SK-N-SH (cell line): ENCODE measurements at places on chromosomes 7 and 10. TPM values are rescaled to one million over a fixed set of nuclear protein-coding genes. Genes with fewer than 3 reads are reported as not detected.

- H3K36me3 ChIP-seq, result peaks cover 3% of the 10 kb centered on the region
- peak overlapping the region; percentile 68 for H3K4me3 ChIP-seq
- no peak for DNase-seq
These were observed 29.8 kb upstream of the EPC1 start for GRCh38 chr10:32376771-32377170.

DNA sequence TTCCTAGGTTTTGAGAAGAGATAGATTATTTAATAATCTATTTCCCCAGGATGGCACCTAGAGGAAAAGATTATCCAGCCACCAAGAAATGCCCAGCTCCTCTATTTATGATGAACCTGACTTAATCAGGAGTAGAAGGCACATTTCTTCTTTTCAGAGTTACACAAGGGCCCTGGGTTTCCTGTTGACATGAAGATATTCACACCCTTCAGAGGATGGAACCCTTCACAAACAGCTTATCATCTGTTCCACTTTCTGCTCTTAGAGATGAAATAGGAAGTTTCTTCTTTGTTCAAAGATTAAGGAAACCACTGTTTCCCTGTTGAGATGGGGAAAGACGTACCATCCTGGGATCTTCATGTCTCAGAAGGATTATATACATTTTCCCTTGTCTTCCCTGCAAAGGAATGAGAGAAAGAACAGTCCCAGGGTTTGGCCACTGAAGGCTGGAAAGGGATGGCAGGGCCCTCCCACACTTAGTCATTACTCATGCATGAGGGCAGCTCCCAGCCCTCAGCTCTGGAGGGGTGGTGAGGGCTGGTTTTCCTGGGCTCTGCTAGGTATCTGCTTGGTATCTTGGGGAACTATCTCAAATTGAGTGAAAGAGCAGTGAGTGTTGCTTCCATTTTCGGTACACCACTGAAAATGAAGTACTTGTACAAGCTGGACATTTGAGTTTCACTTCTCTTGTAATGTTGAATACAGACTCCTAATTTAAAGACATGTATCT lies 64.0 kb downstream of the MTPAP start:
- DNase-seq, result peak; percentile 7
- no peaks in the 10 kb centered on the region for H3K27me3 ChIP-seq
- no peak overlapping the region for H3K4me3 ChIP-seq
- no peak overlapping the region for H3K27ac ChIP-seq
- no peaks in the 10 kb centered on the region for H3K4me1 ChIP-seq

GRCh38 chr10:110746969-110747608 lies 103.0 kb downstream of the RBM20 start:
- no peaks in the 10 kb centered on the region for H3K27me3 ChIP-seq
- peaks cover 11% of the 10 kb centered on the region; the same call in 1 of the 2 replicates for H3K4me1 ChIP-seq
- no peak overlapping the region for H3K4me3 ChIP-seq
- DNase-seq, result no peak
- no peaks in the 10 kb centered on the region for H3K36me3 ChIP-seq
- no peak overlapping the region for H3K27ac ChIP-seq

GRCh38 chr7:25886387-25887240 lies 265.4 kb upstream of the NFE2L3 start:
- DNase-seq, result peak; percentile 57
- H3K4me1 ChIP-seq, result no peaks in the 10 kb centered on the region
- H3K36me3 ChIP-seq, result no peaks in the 10 kb centered on the region
- H3K4me3 ChIP-seq, result no peak overlapping the region
- peaks cover 18% of the 10 kb centered on the region for H3K27me3 ChIP-seq

DNA sequence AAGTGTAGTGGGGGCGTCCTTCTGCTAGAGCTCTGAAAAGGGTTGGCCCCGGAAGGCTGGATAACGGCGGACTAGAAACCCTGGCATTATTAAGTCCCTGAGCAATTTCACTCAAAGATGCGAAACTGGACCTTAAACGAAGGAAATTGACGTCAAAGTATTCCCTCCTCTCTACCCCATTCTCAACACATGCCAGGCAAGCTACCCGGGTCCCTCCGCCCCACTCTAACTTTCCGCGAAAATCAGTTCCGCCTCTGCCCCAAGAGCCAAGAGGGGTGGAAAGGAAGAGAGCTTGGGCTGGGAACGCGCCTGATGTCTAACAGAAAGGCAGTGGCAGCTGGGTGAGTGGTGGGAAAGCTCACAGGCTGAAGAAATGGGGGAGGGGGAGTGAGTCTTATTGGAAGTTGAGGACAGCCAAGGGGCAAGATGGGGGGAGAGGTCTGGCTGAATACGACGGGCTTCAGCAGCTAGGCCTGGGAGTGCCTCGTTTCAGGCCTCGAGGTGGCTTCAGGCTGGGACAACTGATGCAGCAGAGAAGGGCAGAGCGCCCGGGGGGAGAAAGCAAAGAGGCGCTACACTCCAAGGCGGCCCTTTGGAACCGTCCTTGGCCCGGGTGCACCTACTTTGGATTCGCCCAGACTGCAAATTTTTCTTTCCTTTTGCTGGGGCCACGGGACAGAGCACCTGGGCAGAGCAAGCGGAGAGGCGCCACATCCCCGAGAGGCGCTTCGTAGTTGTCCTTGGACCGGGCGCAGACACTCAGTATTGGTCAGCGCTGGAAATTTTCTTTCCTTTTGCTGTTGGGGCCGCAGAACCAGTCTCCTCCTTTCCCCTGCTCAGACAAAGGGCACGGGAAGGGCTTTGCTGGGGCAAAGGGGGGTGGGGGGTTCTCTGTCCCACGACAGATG lies 2.0 kb upstream of the FEZF1 start:
- DNase-seq, result no peak
- H3K27me3 ChIP-seq, result peaks cover 96% of the 10 kb centered on the region
- no peak overlapping the region for H3K4me3 ChIP-seq
- H3K27ac ChIP-seq, result no peak overlapping the region
- no peaks in the 10 kb centered on the region for H3K36me3 ChIP-seq
- H3K4me1 ChIP-seq, result no peaks in the 10 kb centered on the region

GRCh38 chr7:106968160-106968559 lies 76.3 kb upstream of the PRKAR2B start:
- no peak for DNase-seq
- H3K27me3 ChIP-seq, result no peaks in the 10 kb centered on the region
- no peak overlapping the region for H3K4me3 ChIP-seq
- H3K36me3 ChIP-seq, result no peaks in the 10 kb centered on the region
- no peak overlapping the region for H3K27ac ChIP-seq

DNA sequence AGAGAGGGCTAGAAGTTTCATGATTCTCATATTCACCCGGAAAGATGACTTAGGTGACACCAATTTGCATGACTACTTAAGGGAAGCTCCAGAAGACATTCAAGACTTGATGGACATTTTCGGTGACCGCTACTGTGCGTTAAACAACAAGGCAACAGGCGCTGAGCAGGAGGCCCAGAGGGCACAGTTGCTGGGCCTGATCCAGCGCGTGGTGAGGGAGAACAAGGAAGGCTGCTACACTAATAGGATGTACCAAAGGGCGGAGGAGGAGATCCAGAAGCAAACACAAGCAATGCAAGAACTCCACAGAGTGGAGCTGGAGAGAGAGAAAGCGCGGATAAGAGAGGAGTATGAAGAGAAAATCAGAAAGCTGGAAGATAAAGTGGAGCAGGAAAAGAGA lies 5.3 kb downstream of the GIMAP4 start:
- DNase-seq, result no peak
- H3K4me3 ChIP-seq, result no peak overlapping the region
- no peaks in the 10 kb centered on the region for H3K27me3 ChIP-seq
- H3K27ac ChIP-seq, result no peak overlapping the region
- H3K4me1 ChIP-seq, result no peaks in the 10 kb centered on the region

DNA sequence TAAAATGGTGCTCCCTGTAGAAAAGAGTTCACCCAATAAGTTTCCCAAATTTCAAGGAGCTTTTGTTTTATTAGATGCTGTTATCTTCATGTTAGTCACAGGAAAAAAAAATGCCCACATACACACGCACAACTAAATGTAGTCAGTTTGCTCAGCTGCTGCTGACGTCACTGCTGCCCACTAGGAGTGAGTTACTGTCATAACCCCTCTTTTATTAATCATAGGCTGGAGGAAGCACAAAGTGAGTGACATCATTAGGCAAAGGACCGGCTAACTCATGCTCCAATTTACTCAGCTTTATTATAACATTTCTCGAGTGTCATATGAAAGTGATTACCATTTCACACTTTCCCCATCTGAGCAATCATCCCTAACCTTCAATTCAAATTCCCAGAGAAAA lies 6.7 kb upstream of the INHBA start:
- no peak overlapping the region for H3K27ac ChIP-seq
- no peak overlapping the region for H3K4me3 ChIP-seq
- H3K36me3 ChIP-seq, result no peaks in the 10 kb centered on the region
- H3K27me3 ChIP-seq, result no peaks in the 10 kb centered on the region

GRCh38 chr7:106626376-106627164 lies 34.4 kb downstream of the CCDC71L start:
- no peak for DNase-seq
- H3K27me3 ChIP-seq, result no peaks in the 10 kb centered on the region; the same call in 1 of the 2 replicates
- H3K4me3 ChIP-seq, result no peak overlapping the region
- H3K4me1 ChIP-seq, result no peaks in the 10 kb centered on the region
- peaks cover 3% of the 10 kb centered on the region for H3K36me3 ChIP-seq

GRCh38 chr10:124743191-124744101 lies 732 bp downstream of the FAM53B start:
- DNase-seq, result peak; percentile 74
- peak overlapping the region; percentile 76 for H3K27ac ChIP-seq
- peak overlapping the region; percentile 74 for H3K4me3 ChIP-seq
- H3K36me3 ChIP-seq, result peaks cover 12% of the 10 kb centered on the region

- H3K27ac ChIP-seq, result no peak overlapping the region
- no peak for DNase-seq
- no peaks in the 10 kb centered on the region for H3K27me3 ChIP-seq
- H3K4me1 ChIP-seq, result peaks cover 32% of the 10 kb centered on the region; the same call in 1 of the 2 replicates
These were observed 201.2 kb downstream of the DIP2C start for GRCh38 chr10:488081-488932.

DNA sequence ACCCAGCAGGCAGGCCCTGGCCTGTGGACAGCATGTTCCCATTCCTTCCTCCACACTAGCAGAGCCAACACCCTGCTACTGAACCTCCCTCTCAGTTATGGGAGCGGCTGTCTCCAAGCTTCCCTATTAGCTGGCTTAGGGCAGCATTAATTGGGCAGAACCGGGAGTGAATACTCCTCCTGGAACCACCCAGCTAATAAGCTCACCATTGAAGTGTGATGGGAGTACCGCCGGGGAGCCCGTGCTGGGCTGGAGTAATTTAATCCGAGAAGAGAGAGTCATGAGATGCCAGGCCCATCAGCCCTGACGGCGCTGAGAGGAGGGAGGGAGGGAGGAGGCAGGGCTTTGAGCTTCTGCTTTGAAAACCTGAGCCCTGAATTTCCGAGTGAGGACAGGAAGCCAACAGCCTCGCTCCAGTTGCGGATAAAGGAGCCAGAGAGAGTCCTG lies 31.8 kb upstream of the ELFN1 start:
- H3K27me3 ChIP-seq, result 0 out of 2 replicates have a peak, but pooled peaks cover 5% of the 10 kb centered on the region
- no peaks in the 10 kb centered on the region for H3K36me3 ChIP-seq
- no peaks in the 10 kb centered on the region for H3K4me1 ChIP-seq
- H3K27ac ChIP-seq, result no peak overlapping the region
- H3K4me3 ChIP-seq, result no peak overlapping the region
- DNase-seq, result no peak

DNA sequence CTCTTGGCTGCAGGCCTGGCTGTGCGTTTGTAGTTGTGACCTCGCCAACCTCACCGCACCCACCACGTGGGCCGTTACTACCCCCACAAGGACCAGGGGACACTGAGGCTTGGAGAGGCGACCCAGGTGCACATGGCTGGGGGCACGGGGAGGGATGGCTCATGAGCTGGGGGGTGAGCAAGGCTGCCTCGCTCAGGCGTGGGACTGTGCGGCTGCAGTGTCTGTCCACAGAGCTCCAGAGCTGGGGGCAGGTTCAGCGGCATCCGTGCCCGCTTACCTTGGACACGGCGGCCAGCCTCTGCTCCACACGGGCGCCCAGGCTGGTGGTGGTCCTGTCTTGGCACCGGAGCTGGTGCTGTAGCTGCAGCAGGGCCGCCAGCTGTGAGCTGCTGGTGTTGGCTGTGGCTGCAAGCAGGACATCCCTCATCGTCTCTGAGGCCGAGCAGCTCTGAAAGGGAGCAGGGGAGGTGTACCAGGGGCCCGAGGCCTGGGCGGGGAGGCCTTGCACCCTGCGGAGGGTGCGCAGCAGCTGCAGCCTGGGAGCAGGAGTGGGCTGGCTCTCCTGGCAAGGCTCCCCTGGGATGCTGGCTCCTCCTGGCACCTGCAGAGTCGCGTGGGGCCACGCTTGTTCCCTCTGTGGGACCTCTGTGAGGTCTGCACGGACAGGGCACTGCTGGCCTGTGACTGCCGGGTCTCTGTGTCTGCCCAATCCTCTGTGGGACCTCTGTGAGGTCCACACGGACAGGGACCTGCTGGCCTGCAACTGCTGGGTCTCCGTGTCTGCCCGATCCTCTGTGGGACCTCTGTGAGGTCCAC lies 60.0 kb upstream of the NKX6-2 start:
- H3K4me3 ChIP-seq, result no peak overlapping the region
- no peaks in the 10 kb centered on the region for H3K27me3 ChIP-seq
- no peaks in the 10 kb centered on the region for H3K36me3 ChIP-seq
- peak; percentile 37 for DNase-seq
- H3K27ac ChIP-seq, result no peak overlapping the region

- no peak for DNase-seq
- H3K27ac ChIP-seq, result no peak overlapping the region
- peaks cover 15% of the 10 kb centered on the region for H3K36me3 ChIP-seq
- H3K4me3 ChIP-seq, result no peak overlapping the region
- no peaks in the 10 kb centered on the region for H3K27me3 ChIP-seq
- H3K4me1 ChIP-seq, result peaks cover 10% of the 10 kb centered on the region; the same call in 1 of the 2 replicates
These were observed 7.2 kb downstream of the GIGYF1 start for GRCh38 chr7:100686822-100687211.

Gene DTX2
- polyA plus RNA-seq, result 6.7 and 7.6 TPM in 2 replicates

Gene STEAP4
- not detected in 2 replicates for polyA plus RNA-seq

Gene PRKAR2B
- polyA plus RNA-seq, result 17.3 and 19.3 TPM in 2 replicates

Gene GJD4
- not detected in 2 replicates for polyA plus RNA-seq

Gene VENTX
- polyA plus RNA-seq, result not detected in 2 replicates

Gene AQP1
- polyA plus RNA-seq, result 1.7 and 2.4 TPM in 2 replicates

Gene BAMBI
- polyA plus RNA-seq, result 2.8 and 2.9 TPM in 2 replicates

Gene ZPBP
- polyA plus RNA-seq, result not detected in 2 replicates

Gene PIK3CG
- not detected in 2 replicates for polyA plus RNA-seq
